ENCODE measurements at places on chromosomes 7 and 10. TPM values are rescaled to one million over a fixed set of nuclear protein-coding genes. Genes with fewer than 3 reads are reported as not detected.
A peak's percentile ranks its signal among the peaks of the same experiment; 100 is the strongest.

DNA sequence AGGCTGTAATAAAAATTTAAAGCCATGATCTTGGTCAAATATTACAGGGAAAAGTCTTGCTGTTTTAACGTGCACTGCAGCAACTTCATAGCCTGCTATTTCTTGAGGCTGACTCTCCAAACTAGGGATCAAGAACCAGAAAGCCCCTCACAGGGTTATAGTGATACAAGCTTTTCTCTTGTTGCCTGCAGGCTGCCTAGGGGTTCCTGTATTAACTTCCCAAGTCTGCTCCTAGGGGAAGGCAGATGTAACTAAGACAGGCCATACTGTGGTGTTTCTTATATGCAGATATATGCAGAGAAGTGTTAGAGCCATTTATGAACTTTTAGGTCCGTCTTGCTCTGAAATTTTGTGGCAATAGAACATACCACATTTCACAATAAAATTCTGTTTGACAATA, 175.7 kb downstream of the FOXP2 start:
- no peak for DNase-seq

DNA sequence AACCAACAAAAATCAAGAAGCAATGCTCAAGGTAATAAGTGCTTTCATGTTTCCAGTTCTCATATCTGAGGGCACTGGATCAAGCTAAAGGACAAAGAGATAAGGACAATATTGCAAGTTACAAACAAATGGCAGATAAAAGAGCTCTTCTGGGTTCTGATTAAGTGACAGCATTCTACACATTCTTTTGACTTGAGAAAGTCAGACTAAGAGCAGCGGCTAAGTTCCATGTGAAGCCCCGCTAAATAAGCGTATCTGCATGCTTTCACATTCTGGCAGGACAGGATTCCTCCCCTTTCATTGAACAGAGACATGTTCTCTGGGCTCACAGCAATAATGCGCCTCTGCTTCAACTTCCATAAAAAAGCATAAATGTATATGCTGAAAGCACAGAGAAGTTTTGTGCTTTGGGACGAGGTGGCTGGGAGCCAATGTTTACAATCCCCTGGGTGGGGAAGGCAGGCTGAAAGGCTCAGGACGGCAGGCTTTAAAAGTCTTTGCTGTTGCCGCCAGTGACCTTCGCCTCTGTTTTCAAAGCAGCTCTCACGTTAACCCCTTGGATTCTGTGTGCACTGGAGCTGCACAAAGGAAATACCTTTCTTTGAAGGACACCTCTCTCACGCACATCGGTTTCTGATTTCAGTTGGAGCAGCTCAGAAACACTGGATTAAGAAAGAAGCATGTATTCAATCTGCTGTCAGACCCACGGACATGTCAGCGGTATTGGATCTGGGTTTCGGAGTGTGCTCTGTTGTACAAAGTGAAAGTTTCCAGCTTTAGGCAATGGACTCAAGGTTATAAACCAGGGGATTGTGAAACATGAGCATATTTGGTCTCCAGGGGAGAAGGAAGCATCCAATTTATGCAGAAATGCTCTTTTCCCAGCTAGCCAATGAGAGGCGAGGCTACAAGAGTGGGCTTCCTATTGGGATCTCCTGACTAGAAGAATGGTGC, 105.4 kb upstream of the FAM133B start:
- peak; percentile 99 for DNase-seq

DNA sequence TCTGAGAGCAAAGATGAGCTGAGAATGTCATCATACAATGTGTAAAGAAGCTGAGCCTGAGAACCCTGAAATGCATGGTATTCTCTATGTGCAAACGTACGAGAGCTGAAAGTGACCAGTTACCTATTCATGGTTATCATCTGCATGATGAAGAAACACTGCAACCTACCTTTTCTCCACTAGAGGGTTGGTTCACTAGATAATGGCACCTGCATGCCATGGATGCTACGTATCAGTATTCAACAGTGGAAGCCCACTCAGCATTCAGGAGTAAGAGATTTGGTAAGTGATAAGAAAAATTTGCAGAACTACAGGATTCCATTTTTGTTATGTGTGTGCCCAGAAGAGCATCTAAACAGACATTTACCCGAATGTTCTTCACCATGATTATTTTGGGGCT, 145.4 kb downstream of the PTPRN2 start:
- DNase-seq = peak; percentile 27

- peak; percentile 74 for DNase-seq
These were observed 26.7 kb upstream of the DNAJB6 start for GRCh38 chr7:157309988-157310668.

GRCh38 chr7:155807065-155807671, 5.1 kb downstream of the SHH start:
- no peak for DNase-seq

Gene PSD
- 0.11 TPM for total RNA-seq

Gene COPS6
- 33.4 TPM for total RNA-seq

Measured in HepG2 (cell line).